NCI-H526 treated with DMSO at 0.1 percent for 48 hours (cell line): ENCODE measurements at places on chromosomes 6 and 20.

DNA sequence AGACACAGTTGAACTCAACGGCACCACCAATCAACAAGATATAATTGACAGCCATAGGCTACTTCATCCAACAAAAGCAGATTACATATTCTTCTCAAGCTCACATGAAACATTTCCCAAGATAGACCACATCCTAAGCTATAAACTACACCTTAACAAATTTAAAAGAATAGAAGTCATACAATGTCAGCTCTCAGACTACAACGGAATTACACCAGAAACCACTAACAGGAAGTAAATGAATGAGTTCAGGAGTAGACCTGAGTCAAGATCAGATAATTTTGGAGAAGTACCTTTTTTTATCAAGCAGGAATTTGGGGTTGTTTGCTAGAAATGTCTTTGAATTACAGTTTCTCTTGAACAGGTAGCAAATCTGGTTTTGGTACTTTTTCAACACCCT is 237.8 kb downstream of the TBX18 start:
- no peak for DNase-seq

DNA sequence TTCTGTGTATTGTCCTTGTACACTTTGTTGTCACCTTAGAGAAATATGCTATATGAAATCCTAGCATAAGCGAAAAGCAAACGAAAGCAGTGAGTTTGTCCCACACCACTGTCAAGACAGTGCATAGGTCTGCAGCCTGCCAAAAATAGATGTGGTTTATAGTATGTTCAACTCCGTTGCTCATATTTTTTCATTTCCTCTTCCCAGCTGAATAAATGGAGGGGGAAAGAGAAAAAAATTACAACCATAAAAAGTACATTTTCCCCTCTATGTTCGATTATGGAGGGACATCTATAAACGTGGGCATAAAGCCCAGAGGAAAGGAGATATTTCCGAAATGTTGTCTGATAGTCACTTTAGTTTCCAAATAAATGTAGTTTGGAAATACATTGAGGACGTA is 25.8 kb downstream of the PRL start:
- no peak for DNase-seq

DNA sequence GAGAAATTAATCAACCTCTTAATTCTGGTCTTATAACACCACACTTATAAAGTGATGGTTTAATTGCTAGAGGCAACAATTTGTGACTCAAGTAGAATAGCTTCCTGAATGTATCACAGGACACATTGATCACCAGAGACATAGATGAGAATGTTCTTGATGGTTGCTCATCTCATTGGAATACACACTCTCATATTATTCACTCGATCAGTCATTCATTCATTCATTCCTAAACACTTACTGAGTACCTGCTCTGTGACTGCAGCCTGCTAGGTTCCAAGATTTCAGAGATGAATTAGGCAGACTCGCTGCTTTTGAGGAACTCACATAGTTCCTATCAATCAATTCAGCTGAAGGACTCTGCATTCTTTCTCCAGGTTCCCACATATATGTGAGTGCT is 365.1 kb upstream of the SOX4 start:
- DNase-seq: no peak

GRCh38 chr6:150033207-150033771 is 8.0 kb upstream of the RAET1L start:
- no peak for DNase-seq

- no peak for DNase-seq
These were observed 78.4 kb downstream of the GMPR start for GRCh38 chr6:16316741-16317251.

- DNase-seq: no peak
These were observed 66.8 kb downstream of the EPHA7 start for GRCh38 chr6:93352604-93353003.

GRCh38 chr6:11212664-11213063 is 19.8 kb downstream of the NEDD9 start:
- DNase-seq: no peak

GRCh38 chr6:37732688-37733087 is 35.0 kb upstream of the MDGA1 start:
- no peak for DNase-seq
